LHCN-M2 (cell line): ENCODE measurements at places on chromosomes 12 and 14. TPM values are rescaled to one million over a fixed set of nuclear protein-coding genes. Genes with fewer than 3 reads are reported as not detected.

The RAN gene
- total RNA-seq, result 568 and 600 TPM in 2 replicates

The NPAS3 gene
- not detected in 2 replicates for total RNA-seq

The KRT8 gene
- total RNA-seq, result 0.83 TPM in 1 of 2 replicates, not detected in the other

The INSM2 gene
- 0.06 TPM in 1 of 2 replicates, not detected in the other for total RNA-seq

The CYP46A1 gene
- 0.38 and 0.40 TPM in 2 replicates for total RNA-seq

The TXNDC16 gene
- 2.9 and 4.3 TPM in 2 replicates for total RNA-seq

The MYO1H gene
- not detected in 2 replicates for total RNA-seq

The CD4 gene
- total RNA-seq, result 0.92 TPM in 1 of 2 replicates, not detected in the other

The PLCZ1 gene
- not detected in 2 replicates for total RNA-seq

The TOMM20L gene
- total RNA-seq, result not detected in 2 replicates

The RDH12 gene
- not detected in 2 replicates for total RNA-seq

The OR6C76 gene
- total RNA-seq, result not detected in 2 replicates

The ANKS1B gene
- 0.06 and 0.11 TPM in 2 replicates for total RNA-seq

The GRIP1 gene
- under 0.01 TPM in 1 of 2 replicates, not detected in the other for total RNA-seq

The SLC25A47 gene
- total RNA-seq, result not detected in 2 replicates
